ENCODE measurements at places on chromosomes 16 and 17.

DNA sequence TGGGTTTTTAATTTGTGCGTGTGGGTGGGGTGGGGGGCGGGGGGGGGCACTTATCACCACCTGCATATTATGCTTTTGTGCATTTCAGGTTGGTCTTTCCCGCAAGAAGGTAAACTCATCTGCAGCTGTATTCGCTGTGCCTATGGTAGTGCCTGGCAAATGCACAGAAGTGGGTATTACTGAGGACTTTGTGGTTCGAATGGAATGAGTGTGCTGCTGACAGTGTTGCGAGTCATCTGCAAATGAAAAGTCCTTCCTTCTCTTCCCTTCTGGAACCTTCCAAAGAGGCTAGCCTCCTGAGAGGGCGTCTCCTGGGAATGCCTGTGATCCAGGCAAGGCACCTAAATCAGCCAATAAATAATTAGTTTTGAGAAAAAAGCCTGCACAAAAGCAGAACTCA lies 532.9 kb downstream of the MAF start:
- peak; percentile 44 for DNase-seq

DNA sequence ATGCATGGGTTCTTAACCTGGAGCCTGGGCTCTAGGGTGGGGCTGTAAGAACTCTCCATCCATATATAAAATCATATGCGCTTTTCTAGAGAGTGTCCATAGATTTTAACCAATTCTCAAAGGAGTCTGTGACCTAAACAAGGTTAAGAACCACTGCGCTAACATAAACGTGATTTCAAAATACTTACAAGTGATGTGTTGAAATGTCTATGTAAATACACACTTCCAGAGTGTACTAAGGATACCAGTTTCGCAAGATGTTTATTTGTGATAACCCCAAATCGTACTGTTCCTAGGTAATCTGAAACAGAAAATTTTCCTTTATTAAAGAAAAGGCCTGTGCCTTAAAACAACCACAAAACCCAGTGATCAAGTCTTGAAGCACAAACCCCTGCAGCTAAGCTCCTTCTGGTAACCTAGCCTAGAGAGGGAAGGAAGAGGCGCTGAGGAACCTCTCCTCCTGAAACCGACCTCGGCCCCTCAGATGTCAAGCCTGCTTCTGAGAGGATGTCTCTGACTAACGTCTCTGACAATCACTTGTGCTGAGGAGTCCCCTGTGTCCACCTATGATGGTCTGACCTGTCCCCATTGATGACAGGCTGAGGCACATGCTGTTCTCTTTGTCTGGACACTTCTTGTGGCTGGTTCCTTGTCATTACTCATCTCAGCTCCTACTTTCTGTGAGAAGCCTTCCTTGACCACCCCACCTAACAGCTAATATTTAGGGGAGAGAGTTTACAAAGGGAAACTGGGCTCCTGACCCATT lies 32.2 kb downstream of the SNN start:
- peak; percentile 69 for DNase-seq

- DNase-seq, result no peak
These were observed 69.8 kb downstream of the NT5M start for GRCh38 chr17:17372856-17373520.

GRCh38 chr17:77544347-77545110 lies 403.8 kb downstream of the SEC14L1 start:
- DNase-seq, result no peak

GRCh38 chr17:65154770-65155589 lies 17.8 kb downstream of the RGS9 start:
- peak; percentile 80 for DNase-seq

DNA sequence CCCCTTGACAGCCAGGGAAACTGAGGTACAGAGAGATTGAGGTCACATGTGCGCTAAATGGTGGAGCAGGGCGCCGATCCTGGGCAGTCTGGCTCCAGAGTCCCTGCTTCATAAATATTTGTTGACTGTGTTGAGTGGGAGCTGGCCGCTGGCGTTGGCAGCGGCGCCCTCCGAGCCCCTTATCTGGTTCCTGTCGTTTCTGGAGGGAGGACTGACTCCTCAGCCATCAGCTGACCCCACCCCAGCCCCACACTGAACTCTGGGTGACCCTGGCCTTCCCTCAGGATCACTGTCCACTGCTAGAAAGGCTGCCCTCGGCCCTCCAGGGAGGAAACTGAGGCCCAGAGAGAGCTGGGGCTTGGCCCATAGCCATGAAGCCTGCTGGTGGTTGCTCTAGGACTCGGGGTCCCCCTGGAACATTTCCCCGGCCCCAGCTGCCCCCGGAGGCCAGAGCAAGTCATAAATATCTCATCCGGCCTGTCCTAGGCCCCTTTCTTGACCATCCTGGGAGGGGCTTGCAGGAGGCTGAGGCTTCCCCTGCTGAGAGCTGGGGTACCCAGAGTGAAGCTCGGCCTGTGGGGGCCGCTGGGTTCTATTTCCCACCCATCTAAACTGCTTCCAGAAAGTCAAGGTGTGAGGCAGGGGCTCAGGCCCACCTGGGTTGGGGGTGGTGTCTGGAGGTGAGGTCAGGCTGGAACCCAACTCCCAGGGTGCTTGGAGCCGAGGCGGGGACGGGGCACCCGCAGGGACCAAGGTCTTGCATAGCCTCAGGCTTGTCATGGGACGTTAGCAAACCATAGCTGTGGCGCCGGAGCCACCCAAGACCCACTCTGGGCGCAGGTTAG lies 51.7 kb upstream of the GSE1 start:
- DNase-seq, result no peak

DNA sequence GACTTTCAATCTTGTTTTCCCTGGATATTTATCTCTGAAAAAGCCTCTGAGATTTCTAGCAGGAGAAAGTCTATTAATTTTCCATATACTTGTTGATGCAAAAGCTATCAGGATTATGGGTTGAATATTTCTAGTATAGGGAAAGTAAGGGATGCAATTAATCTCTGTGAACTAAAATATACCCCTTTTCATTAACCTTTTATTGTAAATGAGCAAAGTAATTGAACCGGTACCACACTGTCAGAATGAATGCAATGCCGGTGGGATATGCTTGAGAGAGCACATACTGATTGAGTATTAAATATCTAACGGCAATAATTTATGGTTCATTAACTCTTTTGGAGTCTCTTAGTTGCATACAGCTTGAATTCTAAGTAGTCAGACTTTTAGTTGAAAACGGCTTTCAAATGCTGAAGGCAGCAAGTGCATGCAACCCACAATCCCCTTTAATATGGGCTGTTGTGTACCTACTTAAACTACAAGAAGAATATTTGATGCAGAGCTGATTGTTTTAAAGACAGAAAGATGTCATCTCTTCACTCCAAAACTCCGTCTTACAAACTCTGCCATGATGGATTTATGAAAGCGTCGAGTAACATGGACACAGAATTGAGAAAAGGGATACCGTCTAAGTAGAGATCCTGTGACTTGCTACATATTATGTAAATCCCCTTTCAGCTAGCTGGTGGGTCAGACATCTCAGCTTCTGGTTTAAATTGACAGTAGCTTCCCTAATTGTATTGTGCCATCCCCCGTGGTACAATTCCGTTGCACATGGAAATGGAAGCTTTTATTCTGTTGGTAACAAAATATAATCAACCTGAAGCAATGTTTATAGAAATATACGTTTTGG lies 141.3 kb upstream of the CDH8 start:
- DNase-seq, result no peak

Measured in mesenchymal stem cell (in vitro differentiated cells and primary cell).